ENCODE measurements at places on chromosomes 16 and 17.

DNA sequence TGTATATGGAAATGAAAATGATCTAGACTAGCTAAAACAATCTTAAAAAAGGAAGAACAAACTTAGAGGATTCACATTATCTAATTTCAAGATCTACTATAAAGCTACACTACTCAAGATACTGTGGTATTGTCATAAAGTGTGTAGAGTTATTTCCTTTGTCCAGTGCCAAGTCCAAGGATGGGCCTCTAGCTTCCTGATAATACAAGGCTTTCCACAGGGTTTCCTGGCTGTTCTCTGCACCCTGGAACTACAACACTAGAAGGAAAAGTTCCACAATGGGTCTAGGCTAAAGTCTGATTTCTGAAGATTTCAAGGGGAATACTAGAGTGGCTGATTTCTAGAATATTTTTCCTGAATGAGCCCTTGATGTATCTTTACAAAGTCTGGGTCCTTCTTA, 34.2 kb downstream of the TBC1D3B start:
- DNase-seq: no peak

DNA sequence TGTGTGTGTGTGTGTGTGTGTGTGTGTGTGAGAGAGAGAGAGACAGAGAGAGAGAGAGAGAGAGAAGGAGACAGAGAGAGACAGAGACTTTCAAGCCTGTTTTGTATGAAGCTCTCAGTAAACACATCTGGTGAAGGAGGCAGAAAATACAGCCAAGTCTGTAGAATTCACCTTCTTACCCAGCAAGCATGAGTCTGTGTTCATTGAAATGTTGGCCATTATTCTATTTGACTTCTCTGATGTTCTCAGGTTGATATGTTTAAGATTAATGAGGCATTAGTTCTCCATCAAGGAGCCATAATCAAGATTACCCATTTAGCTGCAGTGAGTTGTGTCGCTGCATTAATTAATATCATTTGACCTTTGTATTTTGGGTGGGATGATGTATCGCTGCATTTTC, 895.8 kb upstream of the EEF2KMT start:
- no peak for DNase-seq

- DNase-seq: no peak
Observed at GRCh38 chr17:7557147-7557764, 1.3 kb upstream of the TNFSF13 start.

- no peak for DNase-seq
Observed at GRCh38 chr16:55760310-55761001, 72.4 kb downstream of the CES1 start.

DNA sequence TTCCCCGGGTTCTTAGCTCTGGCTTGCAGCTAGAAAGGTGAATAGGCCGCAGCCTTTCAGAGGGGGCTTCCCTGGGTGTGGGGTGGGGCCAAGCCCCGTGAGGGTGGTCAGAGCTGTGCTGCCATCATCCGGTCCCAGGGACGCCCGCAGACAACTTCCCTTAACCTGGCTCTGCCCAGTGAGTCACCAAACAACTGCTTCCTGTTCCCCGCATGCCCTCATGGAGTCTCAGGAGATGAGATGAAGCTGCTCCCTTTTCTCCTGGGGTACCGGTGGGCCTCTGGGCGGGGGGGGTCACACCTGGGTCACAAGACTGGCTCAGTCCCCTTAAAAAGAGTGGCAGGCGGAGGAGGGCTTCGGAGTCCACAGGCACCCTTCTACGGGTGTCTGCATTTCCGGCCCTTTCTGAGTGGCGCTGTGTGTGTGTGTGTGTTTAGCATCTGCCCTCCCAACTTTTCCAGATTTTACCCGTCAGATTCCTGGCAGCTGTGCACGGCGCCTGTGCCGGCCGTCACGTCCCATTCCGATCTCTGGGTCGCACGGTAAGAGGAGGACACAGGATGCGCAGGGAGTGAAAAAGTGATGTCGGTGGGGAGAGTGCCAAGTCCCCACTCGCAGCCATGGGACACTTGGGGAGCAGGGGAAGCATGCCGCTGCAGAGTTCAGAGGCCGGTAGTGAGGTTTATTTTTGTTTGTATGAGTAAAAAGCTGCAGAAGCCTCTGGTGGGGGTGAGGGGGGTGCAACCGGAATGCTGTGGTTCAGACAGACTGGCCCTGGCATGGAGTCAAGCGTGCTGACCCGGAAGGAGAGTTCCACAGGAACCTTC, 16.8 kb downstream of the HIC1 start:
- no peak for DNase-seq

GRCh38 chr17:5184288-5184687, 7.4 kb downstream of the ZNF594 start:
- DNase-seq: no peak

GRCh38 chr17:76497979-76498875, 3.0 kb downstream of the RHBDF2 start:
- no peak for DNase-seq

DNA sequence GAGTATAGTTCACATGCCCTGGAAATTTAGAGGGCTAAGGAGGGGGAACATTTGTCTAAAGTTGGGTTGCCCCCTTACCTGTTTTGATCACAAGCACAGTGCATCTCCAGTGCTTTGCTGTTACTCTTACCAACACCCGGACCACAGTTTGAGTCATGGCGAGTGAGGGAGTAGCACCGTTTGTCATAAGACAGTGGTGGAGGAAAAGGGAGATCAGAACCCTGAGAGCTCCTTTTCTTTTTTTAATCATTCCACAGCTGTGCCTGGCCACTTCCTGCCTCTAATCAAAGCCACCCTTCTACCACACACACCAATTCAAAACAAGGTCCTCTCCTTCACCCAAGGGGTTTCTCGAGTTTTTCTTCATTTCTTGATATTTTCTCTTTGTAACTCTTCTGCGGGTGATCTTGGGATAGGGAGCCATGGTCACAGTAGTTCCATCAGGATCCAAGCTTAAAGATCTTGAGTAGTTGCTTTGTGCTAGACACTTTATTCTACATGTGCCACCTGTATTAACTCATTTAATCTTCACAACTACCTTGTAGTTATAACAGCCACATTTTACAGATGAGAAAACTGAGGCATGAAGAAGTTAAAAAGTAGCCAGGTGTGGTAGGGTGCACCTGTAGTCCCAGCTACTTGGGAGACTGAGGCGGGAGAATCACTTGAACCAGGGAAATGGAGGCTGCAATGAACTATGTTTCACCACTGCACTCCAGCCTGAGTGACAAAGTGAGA, 5.0 kb upstream of the MYL4 start:
- DNase-seq: no peak

DNA sequence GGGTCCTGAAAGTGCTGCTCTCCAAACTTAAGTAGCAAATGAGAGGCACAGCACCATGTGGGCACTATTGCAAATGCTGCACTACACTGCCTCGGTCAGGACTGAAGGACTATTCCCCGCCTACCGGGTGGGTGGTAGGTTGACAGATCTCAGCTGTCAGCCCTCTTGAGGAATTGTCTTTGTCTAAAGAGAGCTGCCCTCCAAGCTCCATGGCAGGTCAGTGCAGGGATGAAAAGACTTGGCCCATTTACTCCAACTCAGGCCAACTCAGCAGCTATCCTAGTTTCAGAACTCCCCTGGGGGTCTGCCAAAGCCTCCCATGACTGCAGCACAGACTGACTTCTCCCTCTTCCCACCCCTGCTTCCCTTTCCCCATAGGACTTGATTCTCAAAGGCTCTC, 3.4 kb upstream of the PDZD9 start:
- no peak for DNase-seq

- DNase-seq: no peak
Observed at GRCh38 chr16:56352351-56353053, 72.8 kb downstream of the AMFR start.

GRCh38 chr17:4840893-4841242, 7.7 kb downstream of the MINK1 start:
- DNase-seq: no peak

GRCh38 chr16:86515413-86515776, 5.1 kb downstream of the FOXF1 start:
- DNase-seq: no peak
